Hepatocyte (in vitro differentiated cells): ENCODE measurements at places on chromosomes 2 and 18.

DNA sequence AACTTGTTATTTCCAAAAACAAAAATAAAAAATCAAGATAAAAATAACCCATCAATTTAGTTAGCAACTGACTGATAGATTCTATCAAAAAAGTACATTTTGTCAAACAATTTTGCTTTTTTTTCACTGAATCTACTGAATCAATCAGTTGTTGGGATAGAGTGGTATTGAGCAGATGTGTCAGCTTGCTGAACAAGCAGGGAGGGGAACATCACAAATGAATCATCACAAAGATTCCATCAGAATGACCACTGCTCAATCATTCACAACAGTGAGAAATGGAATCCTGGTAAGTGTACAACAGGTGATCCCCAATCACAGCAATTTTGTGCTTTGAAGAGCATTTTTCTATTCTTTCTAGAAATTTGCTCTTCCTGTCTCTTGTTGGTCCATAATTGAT, 12.3 kb upstream of the SLC14A2 start:
- no peak for DNase-seq

GRCh38 chr2:209663139-209663538, 108.5 kb upstream of the UNC80 start:
- DNase-seq = peak; percentile 21

GRCh38 chr2:235642446-235643098, 148.7 kb downstream of the AGAP1 start:
- no peak for DNase-seq

DNA sequence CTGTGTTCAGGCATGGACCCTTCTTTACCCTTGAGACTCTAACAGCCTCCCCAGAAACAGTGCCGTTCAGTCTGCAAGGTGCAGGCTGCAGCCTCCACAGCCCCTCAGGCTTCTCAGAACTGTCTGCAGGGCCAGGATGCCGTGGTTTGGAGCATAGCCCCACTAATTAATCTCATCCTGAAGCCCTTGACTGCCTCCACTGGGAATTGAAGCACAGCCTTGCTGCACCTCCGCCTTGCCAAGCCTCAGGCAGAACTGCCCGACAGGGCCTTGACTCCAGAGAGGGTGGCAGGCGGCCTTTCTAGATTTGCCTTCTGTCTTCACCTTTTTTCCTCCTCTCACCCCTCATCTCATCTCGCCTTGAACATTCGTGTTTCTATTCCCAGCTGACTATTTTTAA, 119.8 kb downstream of the NRP2 start:
- no peak for DNase-seq

DNA sequence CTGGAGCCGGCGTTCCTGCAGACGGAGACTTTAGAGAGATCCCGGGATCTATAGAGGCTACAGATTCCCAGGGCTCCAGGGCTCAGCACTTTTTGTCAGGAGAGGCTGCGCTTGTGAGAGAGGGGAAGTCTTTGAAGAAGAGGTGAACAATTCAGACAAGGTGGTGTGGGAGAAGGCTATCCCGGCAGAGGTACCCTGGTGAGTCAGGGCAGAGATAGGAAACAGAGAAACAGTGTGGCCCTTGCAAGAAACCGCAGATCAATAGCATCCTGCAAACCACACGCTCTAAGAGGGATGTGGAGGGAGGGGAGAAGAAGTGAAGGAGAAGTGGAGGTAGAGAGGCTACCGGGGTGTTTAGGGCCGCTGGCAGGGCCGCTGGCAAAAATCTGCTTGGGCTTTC, 160.5 kb upstream of the APCDD1 start:
- DNase-seq = no peak

GRCh38 chr18:23565916-23566547, 20.3 kb downstream of the NPC1 start:
- DNase-seq = no peak

- peak; percentile 43 for DNase-seq
Measured at GRCh38 chr2:46615986-46616485, 136.7 kb downstream of the TMEM247 start.

GRCh38 chr2:200425026-200425821, 84.6 kb downstream of the KCTD18 start:
- DNase-seq = peak; percentile 20

GRCh38 chr2:63736354-63736753, 105.3 kb upstream of the UGP2 start:
- no peak for DNase-seq

DNA sequence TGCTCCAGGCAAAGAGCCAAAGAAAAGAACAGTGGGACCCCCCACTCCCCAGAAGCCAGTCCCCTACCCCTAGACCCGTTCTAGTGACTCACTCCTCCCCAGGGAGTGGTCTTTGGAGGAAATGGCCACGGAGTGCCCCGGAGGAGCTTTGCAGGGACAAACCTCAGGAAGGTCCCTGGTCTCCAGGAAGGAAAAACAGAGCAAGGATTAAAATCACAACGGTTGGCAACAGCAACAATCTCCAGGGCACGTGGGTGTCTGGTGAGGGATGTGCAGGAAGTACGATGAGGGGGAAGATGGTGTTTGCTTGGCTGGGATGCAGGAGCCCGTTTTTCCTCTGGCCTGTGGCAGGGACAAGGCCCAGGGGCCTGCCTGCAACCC, 135.0 kb downstream of the SMAD2 start:
- no peak for DNase-seq

GRCh38 chr18:29434650-29435049, 1257.7 kb upstream of the CDH2 start:
- DNase-seq = no peak
